ENCODE measurements at places on chromosomes 4 and X. TPM values are rescaled to one million over a fixed set of nuclear protein-coding genes. Genes with fewer than 3 reads are reported as not detected.

ZFP92 gene
- 0.35 TPM for polyA plus RNA-seq

NEIL3 gene
- polyA plus RNA-seq = 1.9 TPM

TRO gene
- polyA plus RNA-seq = 2.1 TPM

MCUB gene
- 4.2 TPM for polyA plus RNA-seq

NOX1 gene
- polyA plus RNA-seq = 12.0 TPM

RPS3A gene
- 3,832 TPM for polyA plus RNA-seq

SCML2 gene
- 0.60 TPM for polyA plus RNA-seq

GASK1B gene
- 9.6 TPM for polyA plus RNA-seq

All from sigmoid colon (tissue), 7 donors.